GM12878 (cell line): ENCODE measurements at places on chromosomes 7 and 10. TPM values are rescaled to one million over a fixed set of nuclear protein-coding genes. Genes with fewer than 3 reads are reported as not detected.

GRCh38 chr10:17737027-17737965 lies 14.7 kb upstream of the TMEM236 start:
- no peak for DNase-seq
- H3K27me3 ChIP-seq: no peaks in the 10 kb centered on the region
- H3K4me1 ChIP-seq: no peaks in the 10 kb centered on the region
- H3K27ac ChIP-seq: no peak overlapping the region
- no peak overlapping the region for H3K4me3 ChIP-seq

DNA sequence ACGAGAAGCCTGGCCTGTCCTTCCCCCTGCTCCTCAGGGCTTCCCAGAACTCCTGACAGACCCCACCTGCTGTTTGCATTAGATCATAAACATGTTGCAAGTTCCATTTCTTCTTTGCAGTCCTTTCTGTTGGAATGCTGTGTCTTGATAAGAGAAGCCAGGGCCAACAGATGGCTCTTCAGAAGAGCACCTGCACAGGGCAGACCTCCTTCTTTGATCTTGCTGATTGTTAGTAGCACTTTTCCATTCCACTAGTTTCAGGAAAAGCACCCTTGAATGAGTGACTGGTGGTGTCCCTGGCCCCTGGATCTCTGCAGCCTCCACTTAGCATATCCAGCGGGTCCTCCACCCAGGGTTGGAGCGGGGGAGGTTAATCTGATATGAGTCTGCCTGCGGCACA lies 243.2 kb downstream of the GFRA1 start:
- H3K27ac ChIP-seq: no peak overlapping the region
- no peak for DNase-seq
- no peaks in the 10 kb centered on the region for H3K36me3 ChIP-seq

DNA sequence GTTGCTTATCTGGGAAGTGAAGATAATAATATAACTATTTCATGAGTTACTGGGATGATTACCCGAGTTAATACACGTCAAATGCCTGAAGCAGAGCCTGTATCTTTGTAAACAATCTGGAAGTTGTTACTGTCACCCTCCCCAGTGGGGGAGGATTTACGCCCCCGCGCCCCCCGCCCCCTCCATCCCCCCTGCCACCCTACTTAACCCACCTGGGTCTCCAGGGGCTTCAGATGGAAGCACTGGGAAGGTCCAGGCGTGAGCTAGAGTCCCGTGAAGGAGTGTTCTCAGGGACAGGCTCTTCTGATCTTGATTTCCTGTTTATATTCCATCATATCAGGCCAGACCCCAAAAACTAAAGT lies 691 bp upstream of the PPA1 start:
- DNase-seq: no peak
- no peaks in the 10 kb centered on the region for H3K27me3 ChIP-seq
- peak overlapping the region; percentile 59; the same call in 1 of the 2 replicates for H3K27ac ChIP-seq
- no peaks in the 10 kb centered on the region for H3K36me3 ChIP-seq

DNA sequence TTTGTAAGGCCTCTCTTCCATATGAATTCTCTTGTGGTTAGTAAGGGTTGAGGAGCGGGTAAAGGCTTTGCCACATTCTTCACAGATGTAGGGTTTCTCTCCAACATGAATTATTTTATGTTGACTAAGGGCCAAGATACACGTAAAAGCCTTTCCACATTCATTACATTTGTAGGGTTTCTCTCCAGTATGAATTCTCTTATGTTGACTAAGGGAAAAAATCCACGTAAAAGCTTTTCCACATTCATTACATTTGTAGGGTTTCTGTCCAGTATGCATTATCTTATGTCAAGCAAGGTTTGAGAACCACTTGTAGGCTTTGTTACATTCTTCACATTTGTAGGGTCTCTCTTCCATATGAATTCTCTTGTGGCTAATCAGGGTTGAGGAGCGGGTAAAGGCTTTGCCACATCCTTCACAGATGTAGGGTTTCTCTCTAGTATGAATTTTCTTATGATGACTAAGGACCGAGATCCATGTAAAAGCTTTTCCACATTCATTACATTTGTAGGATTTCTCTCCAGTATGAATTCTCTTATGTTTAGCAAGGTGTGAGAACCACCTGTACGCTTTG lies 493.0 kb downstream of the ZNF479 start:
- H3K27ac ChIP-seq: no peak overlapping the region
- DNase-seq: no peak
- H3K36me3 ChIP-seq: no peaks in the 10 kb centered on the region
- H3K4me3 ChIP-seq: no peak overlapping the region
- H3K27me3 ChIP-seq: no peaks in the 10 kb centered on the region
- H3K4me1 ChIP-seq: no peaks in the 10 kb centered on the region

- H3K27me3 ChIP-seq: no peaks in the 10 kb centered on the region
- H3K27ac ChIP-seq: no peak overlapping the region
- no peaks in the 10 kb centered on the region for H3K4me1 ChIP-seq
Measured at GRCh38 chr10:73485320-73485719, 10.5 kb downstream of the PPP3CB start.

DNA sequence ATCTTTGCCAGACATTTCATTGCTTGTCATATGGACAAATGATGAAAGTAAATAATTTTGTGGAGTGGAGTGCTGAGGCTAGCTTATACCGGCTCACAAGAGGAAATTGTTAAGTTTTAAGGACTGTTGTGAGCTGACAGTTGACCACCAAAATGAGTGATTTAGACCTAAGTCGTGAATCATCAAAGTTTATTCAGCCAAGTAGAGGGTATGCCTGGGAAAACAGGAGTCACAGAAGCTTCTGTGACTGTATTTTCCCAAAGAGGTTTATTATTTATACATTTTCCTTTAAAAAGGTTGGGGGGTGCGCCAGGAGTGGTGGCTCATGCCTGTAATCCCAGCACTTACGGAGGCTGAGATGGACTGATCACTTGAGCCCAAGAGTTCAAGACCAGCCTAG lies 21.8 kb downstream of the MRPS24 start:
- DNase-seq: no peak
- no peaks in the 10 kb centered on the region for H3K27me3 ChIP-seq
- H3K27ac ChIP-seq: no peak overlapping the region
- H3K36me3 ChIP-seq: no peaks in the 10 kb centered on the region

- H3K27me3 ChIP-seq: no peaks in the 10 kb centered on the region
- DNase-seq: peak; percentile 66
- H3K36me3 ChIP-seq: no peaks in the 10 kb centered on the region
- H3K4me1 ChIP-seq: peaks cover 7% of the 10 kb centered on the region
Measured at GRCh38 chr7:41731493-41732435, 28.9 kb upstream of the INHBA start.

GRCh38 chr10:42955493-42955889 lies 121.4 kb upstream of the RET start:
- no peaks in the 10 kb centered on the region; the same call in 1 of the 2 replicates for H3K27me3 ChIP-seq
- H3K27ac ChIP-seq: no peak overlapping the region
- H3K4me1 ChIP-seq: no peaks in the 10 kb centered on the region
- H3K4me3 ChIP-seq: no peak overlapping the region

DNA sequence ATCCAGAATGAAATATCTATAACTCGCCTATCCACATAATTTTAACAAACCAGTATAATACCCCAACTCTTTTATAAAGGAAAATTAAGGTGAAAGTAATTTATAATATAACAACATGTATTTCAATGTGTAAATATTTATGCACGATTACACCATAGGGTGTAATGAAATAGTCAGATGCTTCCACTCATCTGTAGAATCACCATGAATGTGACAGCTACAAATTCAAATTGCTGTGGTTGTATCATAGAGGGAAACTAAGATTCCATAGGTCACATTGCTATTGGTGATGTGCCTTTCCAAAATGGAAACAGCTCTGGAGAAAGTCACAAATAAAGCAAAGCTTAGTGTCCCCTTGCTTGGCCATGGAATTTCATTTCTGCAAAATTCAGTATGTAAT lies 95.7 kb downstream of the CPED1 start:
- no peaks in the 10 kb centered on the region for H3K36me3 ChIP-seq
- H3K27ac ChIP-seq: no peak overlapping the region
- no peak overlapping the region for H3K4me3 ChIP-seq
- no peaks in the 10 kb centered on the region for H3K4me1 ChIP-seq

GRCh38 chr7:111137296-111138192 lies 46.6 kb downstream of the LRRN3 start:
- H3K36me3 ChIP-seq: no peaks in the 10 kb centered on the region
- peak overlapping the region; percentile 85 for H3K27ac ChIP-seq
- peak overlapping the region; percentile 40; the same call in 1 of the 2 replicates for H3K4me3 ChIP-seq
- peaks cover 9% of the 10 kb centered on the region; the same call in 1 of the 2 replicates for H3K4me1 ChIP-seq

GRCh38 chr7:22669692-22670421 lies 57.1 kb upstream of the IL6 start:
- no peaks in the 10 kb centered on the region; the same call in 1 of the 2 replicates for H3K27me3 ChIP-seq
- no peak for DNase-seq
- H3K36me3 ChIP-seq: no peaks in the 10 kb centered on the region

- no peak for DNase-seq
- H3K36me3 ChIP-seq: no peaks in the 10 kb centered on the region
- H3K4me1 ChIP-seq: no peaks in the 10 kb centered on the region
- H3K27ac ChIP-seq: no peak overlapping the region
Measured at GRCh38 chr10:1169186-1169885, 113.2 kb downstream of the WDR37 start.

DNA sequence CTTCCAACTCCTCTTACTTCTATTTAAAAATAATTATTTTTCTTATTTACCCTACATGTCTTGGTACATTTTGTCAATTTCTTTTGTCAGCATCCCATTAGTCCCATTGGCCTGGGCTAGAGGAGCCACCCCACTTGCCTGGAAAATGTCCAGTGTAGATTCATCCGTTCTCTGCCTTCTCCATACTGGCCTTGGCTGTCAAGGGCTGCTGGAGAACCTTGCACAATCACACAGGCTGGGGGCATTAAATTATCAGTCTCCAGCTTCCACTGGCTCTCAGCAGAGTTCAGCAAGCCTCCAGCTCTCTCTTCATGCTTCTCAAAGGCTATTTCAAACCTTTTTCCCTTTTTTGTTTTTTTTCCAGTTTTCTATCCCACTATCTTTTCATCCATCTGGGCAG lies 13.8 kb upstream of the ZCCHC24 start:
- no peak overlapping the region for H3K27ac ChIP-seq
- no peaks in the 10 kb centered on the region for H3K4me1 ChIP-seq

DNA sequence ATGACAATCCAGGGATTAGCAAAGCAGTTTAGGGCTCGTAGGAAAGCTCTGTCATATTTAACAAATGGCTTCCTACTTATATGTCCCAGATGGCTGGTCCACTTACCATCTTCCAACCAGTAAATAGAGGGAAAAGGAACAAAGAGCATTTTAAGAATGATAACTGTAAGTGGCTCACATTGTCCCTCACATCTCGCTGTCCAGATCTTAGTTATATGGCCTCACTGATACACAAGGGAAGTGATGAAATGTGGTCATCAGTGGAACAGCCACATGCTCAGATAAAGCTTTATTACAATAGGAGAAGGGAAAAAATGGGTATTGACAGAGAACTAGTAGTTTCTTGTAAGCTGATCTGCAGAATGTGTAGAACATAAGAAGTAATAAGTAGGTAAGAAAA lies 35.8 kb downstream of the IQUB start:
- H3K27me3 ChIP-seq: no peaks in the 10 kb centered on the region
- H3K4me1 ChIP-seq: no peaks in the 10 kb centered on the region
- no peak overlapping the region for H3K4me3 ChIP-seq
- DNase-seq: no peak
- no peaks in the 10 kb centered on the region for H3K36me3 ChIP-seq
- H3K27ac ChIP-seq: no peak overlapping the region

- DNase-seq: no peak
- H3K27me3 ChIP-seq: no peaks in the 10 kb centered on the region
- no peaks in the 10 kb centered on the region for H3K36me3 ChIP-seq
- H3K27ac ChIP-seq: no peak overlapping the region
Measured at GRCh38 chr7:74452748-74453321, 871 bp upstream of the GTF2IRD1 start.

- H3K27me3 ChIP-seq: no peaks in the 10 kb centered on the region
- no peak overlapping the region for H3K27ac ChIP-seq
- no peaks in the 10 kb centered on the region for H3K36me3 ChIP-seq
Measured at GRCh38 chr10:70191972-70192305, 21.6 kb upstream of the SAR1A start.

- H3K27me3 ChIP-seq: no peaks in the 10 kb centered on the region
- H3K27ac ChIP-seq: no peak overlapping the region
- DNase-seq: no peak
- H3K36me3 ChIP-seq: no peaks in the 10 kb centered on the region
Measured at GRCh38 chr10:76021398-76021797, 590.0 kb downstream of the LRMDA start.

- no peaks in the 10 kb centered on the region for H3K27me3 ChIP-seq
- no peaks in the 10 kb centered on the region for H3K36me3 ChIP-seq
- DNase-seq: peak; percentile 99
- peaks cover 40% of the 10 kb centered on the region for H3K4me1 ChIP-seq
Measured at GRCh38 chr7:105808703-105809590, 67.5 kb downstream of the ATXN7L1 start.

GRCh38 chr10:15311569-15312280 lies 59.4 kb downstream of the FAM171A1 start:
- no peak overlapping the region for H3K27ac ChIP-seq
- DNase-seq: no peak
- H3K36me3 ChIP-seq: no peaks in the 10 kb centered on the region
- no peaks in the 10 kb centered on the region for H3K4me1 ChIP-seq
- H3K27me3 ChIP-seq: peaks cover 4% of the 10 kb centered on the region

DNA sequence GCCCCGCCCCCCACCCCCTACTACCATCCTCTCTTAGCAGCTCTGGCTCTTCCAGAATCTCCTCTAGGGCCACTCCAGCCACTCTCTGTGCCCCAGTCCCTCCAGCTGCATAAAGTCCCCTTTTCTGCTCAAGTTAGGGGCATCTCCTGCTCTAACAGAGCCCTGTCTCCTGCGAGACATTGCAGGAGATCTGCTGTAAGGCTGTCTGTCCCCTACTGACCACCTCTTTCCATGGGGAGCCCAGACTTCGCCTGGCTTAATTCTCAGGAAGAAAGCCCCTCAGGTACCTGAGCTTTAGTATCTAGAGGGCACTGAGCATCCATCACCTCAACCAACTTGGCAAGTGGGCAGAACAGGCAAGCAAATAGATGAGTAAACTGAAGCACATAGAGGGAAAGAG lies 200.7 kb upstream of the ZMIZ1 start:
- H3K36me3 ChIP-seq: no peaks in the 10 kb centered on the region
- no peak overlapping the region for H3K4me3 ChIP-seq
- DNase-seq: no peak
- no peaks in the 10 kb centered on the region for H3K4me1 ChIP-seq

The FAM131B gene
- polyA plus RNA-seq: not detected in 2 replicates

The LRRN3 gene
- polyA plus RNA-seq: 0.24 TPM in 1 of 2 replicates, not detected in the other

The PLXNA4 gene
- not detected in 2 replicates for polyA plus RNA-seq

The PIP gene
- polyA plus RNA-seq: not detected in 2 replicates

The SLC39A12 gene
- 0.47 and 0.54 TPM in 2 replicates for polyA plus RNA-seq

The ODAD2 gene
- polyA plus RNA-seq: not detected in 2 replicates

The HEPACAM2 gene
- polyA plus RNA-seq: not detected in 2 replicates
